ENCODE measurements at places on chromosomes 7 and 10. TPM values are rescaled to one million over a fixed set of nuclear protein-coding genes. Genes with fewer than 3 reads are reported as not detected.

The CHRM2 gene
- 7.5 TPM for total RNA-seq

The CNTNAP2 gene
- 81.1 TPM for total RNA-seq

The TAC1 gene
- total RNA-seq = 4.6 TPM

DNA sequence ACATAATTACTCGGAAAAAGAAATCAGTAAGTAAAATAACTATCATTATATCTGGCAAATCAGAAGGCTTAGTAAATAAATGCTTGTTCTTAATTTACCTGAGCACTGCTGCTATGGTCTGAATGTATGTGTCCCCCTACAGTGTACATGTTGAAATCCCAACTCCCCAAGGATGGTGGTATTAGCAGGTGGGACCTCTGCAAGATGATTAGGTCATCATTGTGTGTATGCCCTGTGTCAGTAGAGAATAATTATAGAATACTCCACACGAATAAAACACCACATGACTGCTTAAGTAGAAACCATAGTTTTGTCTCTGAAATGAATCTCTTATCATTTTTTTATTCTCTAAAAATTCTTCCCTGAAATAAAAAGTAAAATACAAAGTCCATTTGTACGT is 101.6 kb downstream of the RNF133 start:
- no peak for DNase-seq
